ENCODE measurements at places on chromosomes 4 and X.

DNA sequence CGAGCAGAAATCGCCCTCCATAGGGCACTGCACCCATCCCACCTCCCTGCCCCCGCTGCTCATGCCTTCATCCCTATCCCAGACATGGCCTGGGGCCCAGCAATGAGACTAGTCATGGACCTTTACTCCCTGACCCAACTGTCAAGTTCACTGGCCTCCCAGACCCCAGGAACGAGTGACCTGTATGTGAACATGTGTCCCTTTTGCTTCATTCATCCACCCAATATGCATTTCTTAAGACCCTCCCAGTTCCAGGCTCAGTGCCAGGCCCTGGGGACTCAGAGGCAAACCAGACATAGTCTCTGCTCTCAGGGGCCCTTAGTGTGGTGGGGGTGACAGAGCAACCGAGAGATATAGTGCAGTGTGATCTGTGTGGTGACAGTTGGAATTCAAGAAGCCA, 67.0 kb downstream of the EFNB1 start:
- no peak for DNase-seq

DNA sequence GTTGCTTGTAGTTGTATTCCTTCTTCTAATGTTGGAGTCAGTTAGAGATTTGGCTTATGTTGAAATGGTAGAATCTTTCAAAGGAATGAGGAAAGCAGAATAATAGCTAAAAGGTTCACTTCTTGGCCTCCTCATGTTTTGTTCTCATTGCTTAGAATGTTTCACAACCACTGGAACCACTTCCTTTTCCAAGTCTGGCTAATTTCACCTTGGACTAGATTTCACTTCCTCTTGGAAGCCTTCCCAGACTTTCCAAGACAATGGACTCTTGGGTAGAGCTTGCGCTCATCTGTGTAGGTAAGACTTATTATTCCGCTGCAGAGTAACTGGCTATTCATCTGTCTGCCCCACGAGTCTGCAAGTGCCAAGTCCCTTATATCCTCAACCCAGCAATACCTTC, 8.3 kb downstream of the SPATA18 start:
- no peak for DNase-seq

DNA sequence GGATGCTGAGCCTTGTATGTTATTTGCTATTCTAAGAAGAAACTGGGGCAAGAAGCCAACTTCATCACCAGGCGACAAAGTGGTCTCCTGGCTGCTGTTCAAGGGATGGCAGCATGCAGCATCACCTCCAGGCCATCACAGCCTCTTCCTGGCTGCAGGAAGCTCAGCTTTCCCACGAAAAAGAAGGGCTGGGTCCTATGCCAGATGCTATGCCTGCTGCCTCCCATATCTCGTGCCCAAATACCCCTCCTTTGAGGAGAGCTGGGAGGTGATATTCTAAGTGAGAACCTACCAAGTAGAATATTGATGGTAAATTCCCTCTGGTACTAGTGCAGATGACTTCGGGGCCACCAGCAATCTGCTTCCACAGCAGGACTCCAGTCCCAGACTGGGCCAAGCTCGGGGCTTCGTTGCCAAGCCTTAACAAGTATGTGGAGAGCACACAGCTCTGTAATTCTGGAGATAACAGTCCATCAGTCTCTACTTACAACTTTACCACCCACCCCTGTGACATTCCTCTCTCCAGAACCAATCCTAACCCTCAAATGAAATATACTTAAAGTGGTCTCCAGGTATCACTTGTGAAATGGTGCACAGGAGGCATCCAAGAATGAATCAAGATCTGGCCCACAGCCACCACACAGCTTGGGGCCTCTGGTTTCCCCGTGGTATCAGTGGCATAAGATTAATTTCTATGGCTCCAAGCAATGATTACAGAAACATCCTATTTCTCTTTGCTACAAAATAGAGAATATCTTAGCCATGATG, 149.3 kb downstream of the PALLD start:
- DNase-seq: no peak

DNA sequence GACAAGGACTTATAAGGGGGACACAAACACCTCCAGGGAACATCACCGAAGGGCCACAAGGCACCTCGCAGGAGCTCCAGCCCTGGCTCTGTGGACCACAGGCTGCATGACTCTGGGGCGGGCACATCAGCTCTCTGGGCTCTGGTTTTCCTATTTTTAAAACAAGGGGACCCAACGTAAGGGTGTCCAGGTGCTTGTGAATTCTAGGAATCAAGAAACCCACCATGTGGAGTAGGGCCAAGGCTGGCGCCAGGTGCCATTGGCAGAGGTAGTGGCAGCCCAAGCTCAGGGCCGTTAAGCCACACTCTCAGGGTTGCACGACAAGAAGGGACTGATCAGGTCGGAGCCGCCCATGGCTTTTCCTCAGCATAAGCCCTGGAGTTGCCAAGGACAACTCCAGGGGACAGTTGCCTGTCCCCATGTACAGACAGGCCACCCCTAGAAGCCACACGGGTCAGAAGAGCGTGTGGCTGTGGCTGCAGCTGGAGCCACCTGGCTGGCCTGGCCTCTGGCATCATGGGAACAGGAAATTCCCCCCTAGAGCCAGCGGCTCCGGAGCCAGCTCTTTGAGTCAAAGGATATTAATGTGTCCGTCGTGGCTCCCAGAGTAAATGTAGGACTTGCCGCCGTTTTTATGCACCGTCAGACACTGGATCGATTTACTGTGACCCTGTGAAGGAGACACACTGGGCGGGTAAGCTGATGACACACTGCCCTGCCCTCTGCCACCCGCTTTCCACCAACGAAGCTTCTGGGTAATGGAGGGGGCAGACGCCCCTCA, 32.5 kb downstream of the WDR1 start:
- no peak for DNase-seq

DNA sequence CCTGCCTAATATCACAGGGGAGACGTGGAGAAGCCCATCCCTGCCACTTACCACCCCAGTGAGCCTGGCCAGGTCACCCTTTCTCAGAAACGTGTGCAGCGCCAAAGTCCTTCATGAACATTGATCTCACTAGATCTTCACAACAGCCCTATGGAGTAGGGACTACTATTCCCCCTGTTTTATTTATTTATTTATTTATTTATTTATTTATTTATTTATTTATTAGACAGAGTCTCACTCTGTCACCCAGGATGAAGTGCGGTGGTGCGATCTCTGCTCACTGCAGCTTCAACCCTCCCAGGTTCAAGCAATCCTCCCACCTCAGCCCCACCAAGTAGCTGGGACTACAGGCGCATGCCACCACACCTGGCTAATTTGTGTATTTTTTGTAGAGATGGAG, 61.8 kb downstream of the PPP2R2C start:
- DNase-seq: no peak

- no peak for DNase-seq
Measured at GRCh38 chr4:141254326-141254725, 33.6 kb downstream of the ZNF330 start.

- DNase-seq: no peak
Measured at GRCh38 chrX:40960041-40960440, 125.2 kb upstream of the USP9X start.

GRCh38 chrX:108138814-108139702, 47.5 kb downstream of the ATG4A start:
- peak; percentile 13 for DNase-seq

- DNase-seq: no peak
Measured at GRCh38 chr4:7428261-7429068, 6.3 kb downstream of the PSAPL1 start.

DNA sequence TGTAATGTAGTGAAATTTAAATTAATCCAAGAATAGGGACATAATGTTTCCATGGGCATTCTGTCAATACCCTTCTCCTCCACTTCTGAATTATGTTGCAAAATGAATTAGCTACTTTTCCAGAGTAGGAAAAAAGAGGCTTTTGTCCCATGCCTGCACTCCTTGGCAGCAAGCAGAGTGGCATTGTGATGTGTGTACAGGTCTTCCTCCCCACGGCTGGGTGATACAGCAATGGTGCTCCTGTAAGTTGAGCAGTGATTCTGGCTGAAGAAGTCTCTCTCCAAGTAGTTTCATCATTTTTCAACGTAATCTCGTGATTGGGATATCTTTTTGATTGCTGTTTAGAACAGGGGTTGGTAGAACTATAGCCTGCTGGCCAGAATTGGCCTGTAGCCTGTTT, 59.9 kb downstream of the KIT start:
- DNase-seq: no peak

GRCh38 chr4:19961091-19961490, 290.6 kb upstream of the SLIT2 start:
- no peak for DNase-seq

GRCh38 chrX:43083016-43083415, 305.1 kb upstream of the PPP1R2C start:
- DNase-seq: no peak

- DNase-seq: no peak
Measured at GRCh38 chrX:107686026-107686425, 57.7 kb downstream of the PRPS1 start.

DNA sequence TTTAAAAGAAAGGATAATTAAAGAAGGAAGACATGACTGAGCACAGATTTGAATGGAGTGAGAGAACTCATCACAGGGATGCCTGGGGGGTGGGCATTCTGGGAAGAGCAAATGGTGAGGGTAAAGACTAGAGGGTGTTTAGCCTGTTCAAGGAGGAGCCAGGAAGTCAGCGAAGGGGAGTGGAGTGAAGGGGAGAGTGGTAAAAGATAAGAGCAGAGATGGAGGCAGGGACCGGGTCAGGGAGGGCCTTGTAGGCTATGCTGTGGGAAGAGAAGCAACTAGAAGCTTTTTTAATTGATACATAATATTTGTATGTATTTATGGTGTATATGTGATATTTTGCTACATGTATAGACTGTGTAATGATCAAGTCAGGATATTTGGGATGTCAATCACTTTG, 2.2 kb upstream of the VGLL1 start:
- no peak for DNase-seq

DNA sequence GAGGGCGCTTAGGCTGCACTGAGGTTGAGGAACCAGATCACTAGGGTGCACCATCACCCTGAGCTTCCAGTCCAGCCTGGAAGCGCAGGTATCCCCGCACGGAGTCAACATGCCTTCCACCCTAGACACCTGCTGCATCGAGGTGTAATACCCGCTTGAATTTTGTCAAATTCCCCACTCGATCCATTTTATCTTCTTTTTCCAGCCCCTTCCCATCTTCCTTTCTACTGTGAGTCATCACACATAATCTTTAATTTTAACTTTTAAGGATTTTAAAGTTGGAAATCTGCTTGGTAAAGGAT, 821 bp downstream of the PLK4 start:
- DNase-seq: no peak

DNA sequence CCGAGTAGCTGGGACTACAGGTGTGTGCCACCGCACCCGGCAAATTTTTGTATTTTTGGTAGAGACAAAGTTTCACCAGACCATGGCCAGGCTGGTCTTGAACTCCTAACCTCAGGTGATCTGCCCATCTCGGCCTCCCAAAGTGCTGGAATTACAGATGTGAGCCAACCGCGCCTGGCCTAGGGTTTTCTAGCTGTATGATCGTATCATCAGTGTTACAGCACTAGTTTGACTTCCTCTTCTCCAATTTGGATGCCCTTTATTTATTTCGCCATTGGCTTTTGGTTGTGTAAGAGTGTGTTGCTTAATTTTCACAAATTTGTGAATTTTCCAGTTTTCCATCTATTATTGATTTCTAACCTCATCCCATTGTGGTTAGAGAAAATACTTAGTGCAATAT, 5.2 kb downstream of the TKTL1 start:
- no peak for DNase-seq

DNA sequence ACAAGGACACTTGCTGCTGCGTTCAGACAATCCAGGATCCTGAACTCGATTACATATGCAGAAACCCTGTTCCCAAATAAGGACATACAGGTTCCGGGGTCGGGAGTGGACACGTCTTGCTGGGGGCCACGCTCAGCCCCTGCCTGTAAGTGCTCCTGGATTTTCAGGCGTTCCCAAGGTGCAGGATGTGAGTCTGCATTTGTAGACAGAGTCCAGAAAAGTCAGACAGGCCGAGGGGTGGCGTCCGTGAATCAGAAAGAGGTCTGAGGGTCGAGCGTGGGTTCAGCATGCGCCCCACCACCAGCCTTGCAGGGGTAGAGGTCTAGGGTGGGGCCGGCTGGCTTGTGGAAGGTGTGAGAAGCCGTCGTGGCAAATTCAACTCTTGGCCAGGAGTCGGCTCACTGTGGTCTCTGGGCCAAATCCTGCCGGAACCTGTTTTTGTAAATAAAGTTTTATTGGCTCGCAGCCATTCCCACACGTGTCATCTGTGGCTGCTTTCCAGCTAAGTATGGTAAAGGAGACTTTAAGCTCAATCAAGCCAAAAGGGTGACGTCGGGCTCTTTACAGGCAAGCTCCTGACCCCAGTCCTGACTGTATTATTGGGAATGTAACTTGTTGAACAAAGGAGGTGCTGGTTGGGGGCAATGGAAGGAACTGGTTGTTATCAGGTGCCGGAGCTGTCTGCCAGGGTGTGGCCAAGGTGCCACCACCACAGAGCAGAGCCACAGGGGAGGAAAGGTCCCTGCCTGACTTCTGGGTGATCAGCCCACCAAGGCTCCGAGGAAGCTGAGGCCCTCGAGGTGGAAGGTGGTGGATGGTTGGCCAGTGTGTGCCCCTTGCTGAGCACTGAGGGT, 7.4 kb downstream of the DOK7 start:
- DNase-seq: no peak

- DNase-seq: no peak
Measured at GRCh38 chrX:39020051-39020669, 218.9 kb downstream of the MID1IP1 start.

DNA sequence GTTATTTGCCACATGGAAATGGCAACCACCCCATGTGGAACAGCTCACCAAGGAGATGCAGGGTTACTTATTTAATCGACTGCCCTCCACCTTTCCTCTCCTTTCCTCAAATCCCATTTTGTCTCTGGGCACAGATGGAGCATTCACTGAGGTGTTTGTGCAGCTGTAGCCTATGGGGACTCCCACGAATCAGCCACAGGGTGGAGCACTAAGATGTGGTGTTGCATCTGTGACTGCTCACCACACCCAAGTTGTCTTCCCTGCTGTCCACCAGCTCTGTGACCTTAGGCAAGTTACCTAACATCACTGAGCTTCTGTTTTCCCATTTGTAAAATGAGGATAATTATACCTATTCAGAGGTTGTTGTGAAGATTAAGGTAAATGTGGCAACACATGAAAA, 252.4 kb upstream of the CPEB2 start:
- no peak for DNase-seq

DNA sequence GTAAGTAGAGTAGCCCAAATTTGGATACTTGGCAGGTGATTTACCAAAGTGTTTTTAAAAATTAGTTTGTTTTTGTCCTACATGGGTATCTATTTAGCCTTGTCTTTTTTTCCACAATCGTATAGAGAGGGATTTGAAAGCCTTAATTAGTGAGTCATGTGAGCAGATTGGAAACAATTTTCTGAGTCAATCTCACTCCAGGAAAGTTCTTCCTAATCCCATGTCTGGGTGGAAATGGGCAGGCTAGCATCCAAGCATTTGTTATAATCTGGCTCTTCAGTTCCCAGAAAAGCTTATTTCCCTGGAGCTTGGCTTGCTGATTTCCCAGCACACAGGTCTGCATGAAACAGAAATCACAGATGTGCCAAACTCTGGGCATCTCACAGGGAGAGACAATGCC, 426.9 kb upstream of the BOD1L1 start:
- no peak for DNase-seq

DNA sequence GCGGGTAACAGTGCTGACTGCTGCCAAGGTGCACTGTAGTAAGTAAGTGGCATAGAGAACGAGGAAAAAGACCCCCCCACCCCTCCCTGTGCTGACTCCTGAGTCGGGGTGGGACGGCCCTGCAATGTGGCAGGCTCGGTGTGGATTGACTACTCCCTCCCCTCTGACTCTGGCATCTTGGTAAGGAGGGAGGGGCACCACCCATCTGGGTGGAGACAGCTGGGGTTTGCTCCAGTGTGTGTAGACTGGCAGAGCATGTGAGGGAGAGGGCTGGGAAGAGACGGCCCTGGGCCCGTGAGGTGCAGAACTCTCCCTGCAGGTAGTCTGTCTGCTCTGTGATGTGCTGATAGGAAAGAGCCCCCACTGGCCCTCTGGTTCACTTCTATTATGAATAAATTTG, 31.0 kb downstream of the NSG1 start:
- peak; percentile 26 for DNase-seq
